T-helper 2 cell treated with Interferon-gamma antibody and Interleukin-4, amounts not matched to agents 5 μg/mL and 100 μg/mL, for 36 hours (primary cell): ENCODE measurements at places on chromosomes 5 and 9.

DNA sequence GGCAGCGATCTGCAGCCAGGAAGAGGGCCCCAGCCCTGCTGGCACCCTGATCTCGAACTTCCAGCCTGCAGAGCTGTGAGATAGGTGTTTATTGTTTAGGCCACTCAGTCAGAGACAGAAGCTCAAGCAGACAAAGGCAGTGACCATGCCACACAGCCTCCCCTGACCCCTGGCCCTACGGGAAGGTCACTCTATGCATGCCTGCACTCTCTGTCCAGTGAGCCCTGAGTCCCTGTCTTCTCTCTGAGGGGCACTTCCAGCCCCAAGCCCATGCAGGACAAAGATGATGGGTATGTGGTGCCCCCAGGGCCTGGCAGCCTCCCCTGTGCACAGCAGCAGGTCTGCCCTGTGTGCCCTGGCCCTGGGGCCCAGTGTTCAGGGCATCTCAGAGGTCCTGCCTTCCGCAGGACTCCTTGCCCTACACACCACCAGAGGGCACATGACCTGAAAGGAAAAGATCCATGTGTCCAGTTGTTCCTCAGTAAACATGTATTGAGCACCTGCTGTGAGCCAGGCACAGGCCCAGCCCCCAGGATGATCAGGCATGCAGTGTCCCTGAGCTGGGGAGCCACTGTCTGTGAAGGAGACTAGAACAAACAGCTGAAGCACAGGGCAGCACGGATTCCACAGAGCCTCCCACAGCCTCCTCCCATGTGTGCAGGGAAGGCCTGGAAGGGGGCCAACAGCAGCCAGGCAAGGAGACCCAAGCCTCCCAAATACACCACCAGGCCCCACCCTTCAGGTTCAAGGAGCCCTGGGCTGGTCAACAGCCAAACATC is 109.3 kb downstream of the ATPSCKMT start:
- no peak for DNase-seq

DNA sequence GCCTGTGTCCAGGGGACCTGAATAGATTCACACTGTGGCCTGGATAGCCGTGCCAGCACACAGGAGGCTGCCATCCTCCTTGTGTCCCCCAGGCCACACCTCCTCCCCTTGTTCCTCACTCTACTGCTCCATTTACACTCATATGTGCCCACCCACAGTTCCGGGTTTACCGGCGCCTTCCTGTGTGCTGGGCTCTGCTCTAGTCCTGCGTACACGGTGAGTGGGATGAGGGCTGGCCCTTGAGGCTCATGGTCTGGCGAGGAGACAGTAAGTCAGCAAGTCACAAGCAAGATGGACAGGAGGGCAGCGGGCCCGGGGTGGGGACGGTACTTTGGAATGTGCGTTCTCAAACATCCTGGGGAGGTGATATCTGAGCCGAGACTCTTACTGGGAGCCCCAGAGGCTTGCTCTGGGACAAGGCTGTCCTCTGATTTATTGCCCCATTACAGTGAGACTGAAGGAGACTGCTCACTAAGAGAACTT is 32.4 kb upstream of the NXNL2 start:
- no peak for DNase-seq

DNA sequence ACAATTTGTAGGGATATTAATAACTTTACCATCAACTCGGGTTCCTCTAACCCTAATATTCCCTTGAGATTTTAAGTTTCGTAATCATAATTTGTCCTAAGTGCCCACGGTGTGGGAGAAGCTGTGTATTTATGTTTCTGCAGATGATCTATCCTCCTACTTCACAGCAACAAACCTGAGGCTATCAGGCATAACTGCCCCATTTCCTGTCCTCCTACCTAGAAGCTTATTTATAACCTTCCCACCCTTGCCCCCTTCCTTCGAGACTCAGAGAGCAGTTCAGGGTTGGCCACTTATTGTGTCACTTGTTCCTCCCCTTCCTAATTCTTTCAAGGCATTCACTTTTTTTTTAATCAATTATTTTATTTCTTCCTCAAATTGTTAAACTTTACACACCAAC is 29.6 kb upstream of the LCP2 start:
- DNase-seq, result no peak

GRCh38 chr5:73214306-73214705 is 41.3 kb downstream of the TMEM174 start:
- no peak for DNase-seq

DNA sequence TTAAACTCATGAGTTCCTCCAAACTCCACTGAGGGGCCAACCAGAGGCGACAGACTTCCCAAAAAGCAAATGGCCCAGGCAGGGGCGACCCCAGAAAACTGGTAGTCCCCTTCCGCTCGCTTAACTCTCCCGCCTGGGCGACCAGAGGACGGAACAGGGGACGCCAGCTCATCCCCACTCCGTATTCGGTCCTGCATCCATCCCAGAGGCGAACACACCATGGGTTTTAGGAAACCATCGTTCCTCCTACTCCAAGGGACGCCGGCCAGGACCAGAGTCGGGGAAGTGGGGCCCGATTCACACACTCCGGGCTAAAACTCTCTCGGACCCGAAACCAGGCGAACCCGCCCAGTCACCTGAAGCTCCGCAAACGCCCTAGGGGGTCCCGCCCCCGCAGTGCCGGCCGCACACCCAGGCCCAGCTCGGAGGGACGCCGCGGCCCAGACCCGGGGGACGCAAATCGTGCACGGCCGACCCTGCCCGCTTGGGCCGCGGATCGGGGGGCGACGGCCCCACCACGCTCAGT is 478 bp downstream of the TEX10 start:
- peak; percentile 36 for DNase-seq

DNA sequence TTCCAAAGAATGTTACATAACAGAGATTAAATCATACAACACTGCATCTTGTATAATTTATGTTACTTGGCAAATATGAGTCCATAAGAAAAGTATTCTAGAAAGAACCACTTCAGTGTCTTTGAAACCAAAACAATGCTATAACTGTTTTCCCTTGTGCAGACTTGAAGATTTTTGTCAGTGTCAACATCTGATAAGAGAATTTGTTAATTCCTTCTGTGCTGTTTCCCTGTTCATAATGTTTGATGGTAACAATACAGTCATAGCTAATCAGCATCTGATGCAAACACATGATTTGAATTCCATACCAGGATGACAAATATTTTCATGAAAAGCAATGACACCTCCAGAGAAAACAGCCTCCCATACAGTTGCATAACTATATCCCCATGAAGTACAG is 306.8 kb downstream of the SEMA5A start:
- DNase-seq, result no peak

DNA sequence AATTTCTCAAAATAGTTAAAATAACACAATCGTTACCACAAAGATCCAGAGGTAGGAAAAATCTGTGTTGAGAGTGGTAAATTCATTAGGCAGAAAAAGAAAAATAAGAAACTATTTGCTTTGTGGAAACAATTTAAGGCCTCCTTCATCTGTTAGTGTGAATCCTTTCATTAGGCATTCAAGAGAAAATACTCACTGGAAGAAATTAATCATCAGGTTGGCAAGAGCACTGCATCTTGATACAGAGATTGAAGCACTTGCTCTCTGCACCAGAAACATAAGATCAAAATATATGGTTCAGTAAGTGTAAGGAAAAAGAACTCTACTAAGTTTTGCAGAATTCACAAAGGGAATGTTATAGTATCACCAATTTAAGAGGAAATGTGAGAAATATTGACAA is 44.4 kb downstream of the TTC39B start:
- DNase-seq, result no peak
